ENCODE measurements at places on chromosomes 4 and X. TPM values are rescaled to one million over a fixed set of nuclear protein-coding genes. Genes with fewer than 3 reads are reported as not detected.

NAA10 gene
- total RNA-seq = 69.6 TPM

CHIC1 gene
- 10.6 TPM for total RNA-seq

GJB1 gene
- 1.1 TPM for total RNA-seq

EDNRA gene
- 1.1 TPM for total RNA-seq

NSG1 gene
- not detected for total RNA-seq

MAP7D2 gene
- total RNA-seq = 0.08 TPM

GCNA gene
- total RNA-seq = 0.48 TPM

RIBC1 gene
- 0.33 TPM for total RNA-seq

DNA sequence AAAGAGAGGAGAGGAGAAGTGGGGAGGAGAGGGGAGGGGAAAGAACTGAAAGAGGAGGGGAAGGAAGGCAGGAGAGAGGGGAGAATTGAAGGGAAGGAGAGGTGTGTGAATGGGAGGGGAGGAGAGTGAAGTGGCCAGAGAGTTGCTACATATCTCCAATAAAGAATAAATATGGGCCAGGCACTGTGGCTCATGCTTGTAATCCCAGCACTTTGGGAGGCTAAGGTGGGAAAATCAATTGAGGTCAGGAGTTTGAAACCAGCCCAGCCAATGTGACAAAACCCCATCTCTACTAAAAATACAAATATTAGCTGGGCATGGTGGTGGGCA, 482.4 kb downstream of the NAF1 start:
- H3K36me3 ChIP-seq = no peaks in the 10 kb centered on the region
- DNase-seq = no peak
- no peak overlapping the region for H3K27ac ChIP-seq
- no peak overlapping the region for H3K4me3 ChIP-seq
- H3K4me1 ChIP-seq = no peaks in the 10 kb centered on the region
- no peaks in the 10 kb centered on the region for H3K27me3 ChIP-seq

- H3K27me3 ChIP-seq = no peaks in the 10 kb centered on the region
- no peak for DNase-seq
- H3K36me3 ChIP-seq = no peaks in the 10 kb centered on the region
- H3K27ac ChIP-seq = no peak overlapping the region
- H3K4me1 ChIP-seq = no peaks in the 10 kb centered on the region
Measured at GRCh38 chrX:104318330-104319009, 63.7 kb upstream of the ESX1 start.

DNA sequence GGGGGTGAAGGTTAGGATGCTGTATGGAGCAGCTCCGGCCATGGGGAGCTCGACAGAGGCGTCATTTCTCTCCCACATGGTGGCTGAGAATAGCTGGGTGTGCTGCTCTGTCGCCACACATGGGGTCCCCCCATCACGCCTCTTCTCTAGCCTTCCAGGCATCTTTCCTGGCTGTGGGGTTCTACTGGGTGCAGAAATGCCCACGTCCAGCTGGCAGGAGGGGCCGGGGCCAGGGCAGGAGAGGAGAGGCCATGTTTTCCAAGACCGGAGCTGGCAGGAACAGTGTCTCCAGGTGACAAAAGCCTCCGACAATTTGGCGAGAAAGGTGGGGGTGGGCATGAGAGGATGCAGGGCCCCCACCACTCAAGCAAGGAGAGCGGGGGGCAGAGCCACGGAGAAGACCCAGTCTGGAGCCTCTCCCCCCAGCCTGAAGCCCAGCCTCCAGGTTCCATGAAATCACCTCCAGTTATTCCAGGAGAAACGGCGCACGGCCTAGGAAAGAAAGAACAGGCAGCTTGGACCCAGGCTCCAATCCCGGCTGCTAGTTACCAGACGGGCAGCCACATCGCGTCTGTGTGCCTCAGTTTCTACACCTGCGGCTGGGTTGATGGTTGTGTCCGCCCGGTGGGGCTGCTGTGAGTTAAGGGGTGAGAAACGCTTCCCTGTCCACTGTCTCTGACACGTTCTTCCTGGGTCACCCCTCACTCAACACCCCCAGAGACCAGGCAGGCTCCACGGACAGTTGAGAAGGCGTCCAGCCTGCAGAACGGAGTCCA, 27.4 kb upstream of the SPON2 start:
- no peak overlapping the region for H3K4me3 ChIP-seq
- H3K4me1 ChIP-seq = peaks cover 32% of the 10 kb centered on the region
- H3K27me3 ChIP-seq = no peaks in the 10 kb centered on the region
- no peaks in the 10 kb centered on the region for H3K36me3 ChIP-seq

GRCh38 chrX:150542846-150543229, 25.6 kb upstream of the MTM1 start:
- H3K27ac ChIP-seq = no peak overlapping the region
- H3K36me3 ChIP-seq = no peaks in the 10 kb centered on the region
- no peaks in the 10 kb centered on the region for H3K27me3 ChIP-seq
- DNase-seq = no peak
- no peaks in the 10 kb centered on the region for H3K4me1 ChIP-seq
- no peak overlapping the region for H3K4me3 ChIP-seq

DNA sequence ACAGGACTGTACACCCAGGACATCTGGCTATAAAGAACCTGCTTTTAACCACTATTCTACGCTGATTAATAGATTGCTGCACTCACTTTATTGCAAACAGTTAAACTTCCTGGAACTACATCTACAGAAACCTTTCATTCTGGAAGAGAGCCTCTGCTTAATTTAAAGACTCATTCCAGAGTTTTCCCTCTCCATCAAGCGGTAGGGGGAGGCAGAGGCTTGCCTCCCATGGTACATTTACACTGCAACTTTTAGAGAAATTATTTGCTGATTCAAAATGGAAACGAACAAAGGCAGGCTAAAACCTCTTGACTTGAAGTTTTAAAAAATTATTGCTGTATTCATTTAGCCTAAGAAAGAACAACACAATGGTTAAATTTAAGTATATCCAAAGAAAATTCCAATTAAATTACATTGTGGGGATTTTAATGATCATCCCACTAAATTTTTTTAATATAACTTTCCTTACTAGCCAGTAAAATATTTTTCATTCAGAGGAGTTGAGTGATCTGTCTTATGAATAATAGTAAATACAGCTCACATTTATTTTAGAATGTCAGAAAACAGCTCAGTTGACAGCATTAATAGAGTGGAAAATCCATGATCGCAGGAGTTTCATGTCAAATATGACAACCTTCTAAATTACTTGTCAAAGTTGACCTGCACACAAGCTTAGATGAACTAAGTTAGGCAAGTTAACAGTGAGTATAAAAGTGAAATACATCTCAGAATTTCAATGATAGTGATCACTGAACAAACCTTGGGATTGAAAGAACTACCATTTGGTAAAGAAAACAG, 46.3 kb upstream of the PCDH10 start:
- H3K4me1 ChIP-seq = no peaks in the 10 kb centered on the region
- no peak overlapping the region for H3K4me3 ChIP-seq
- H3K27ac ChIP-seq = no peak overlapping the region
- no peaks in the 10 kb centered on the region for H3K27me3 ChIP-seq
- H3K36me3 ChIP-seq = no peaks in the 10 kb centered on the region

GRCh38 chr4:28225050-28225449, 1364.4 kb downstream of the STIM2 start:
- peaks cover 8% of the 10 kb centered on the region for H3K4me1 ChIP-seq
- no peak overlapping the region for H3K27ac ChIP-seq
- H3K36me3 ChIP-seq = no peaks in the 10 kb centered on the region
- peak; percentile 27 for DNase-seq

GRCh38 chr4:5822619-5823018, 70.3 kb downstream of the CRMP1 start:
- H3K27me3 ChIP-seq = no peaks in the 10 kb centered on the region
- H3K27ac ChIP-seq = no peak overlapping the region
- peaks cover 48% of the 10 kb centered on the region for H3K36me3 ChIP-seq

- no peak for DNase-seq
- no peaks in the 10 kb centered on the region for H3K36me3 ChIP-seq
- H3K27me3 ChIP-seq = no peaks in the 10 kb centered on the region
Measured at GRCh38 chr4:46594661-46595060, 204.7 kb upstream of the GABRA2 start.

GRCh38 chrX:76971393-76972376, 475.5 kb upstream of the FGF16 start:
- no peak overlapping the region for H3K4me3 ChIP-seq
- no peak overlapping the region for H3K27ac ChIP-seq
- peaks cover 12% of the 10 kb centered on the region for H3K4me1 ChIP-seq
- peak; percentile 4 for DNase-seq

- H3K36me3 ChIP-seq = no peaks in the 10 kb centered on the region
- H3K27me3 ChIP-seq = no peaks in the 10 kb centered on the region
- no peak overlapping the region for H3K4me3 ChIP-seq
- no peak for DNase-seq
Measured at GRCh38 chr4:155722816-155723499, 35.9 kb upstream of the GUCY1B1 start.

- no peaks in the 10 kb centered on the region for H3K4me1 ChIP-seq
- DNase-seq = no peak
- no peak overlapping the region for H3K4me3 ChIP-seq
- H3K27me3 ChIP-seq = no peaks in the 10 kb centered on the region
- H3K27ac ChIP-seq = no peak overlapping the region
Measured at GRCh38 chr4:89725268-89725667, 111.7 kb downstream of the SNCA start.

GRCh38 chr4:105495667-105496066, 21.8 kb upstream of the PPA2 start:
- H3K27ac ChIP-seq = no peak overlapping the region
- H3K27me3 ChIP-seq = no peaks in the 10 kb centered on the region
- H3K4me3 ChIP-seq = no peak overlapping the region
- H3K4me1 ChIP-seq = no peaks in the 10 kb centered on the region
- no peaks in the 10 kb centered on the region for H3K36me3 ChIP-seq

GRCh38 chrX:63747331-63747730, 37.7 kb downstream of the ARHGEF9 start:
- DNase-seq = no peak
- no peaks in the 10 kb centered on the region for H3K27me3 ChIP-seq
- H3K36me3 ChIP-seq = no peaks in the 10 kb centered on the region
- no peak overlapping the region for H3K4me3 ChIP-seq
- H3K4me1 ChIP-seq = no peaks in the 10 kb centered on the region

- no peak overlapping the region for H3K4me3 ChIP-seq
- H3K36me3 ChIP-seq = no peaks in the 10 kb centered on the region
- peak; percentile 57 for DNase-seq
- no peak overlapping the region for H3K27ac ChIP-seq
Measured at GRCh38 chr4:69881173-69881773, 21.3 kb upstream of the SULT1E1 start.

GRCh38 chrX:107894038-107894437, 68.4 kb downstream of the MID2 start:
- no peak overlapping the region for H3K27ac ChIP-seq
- no peaks in the 10 kb centered on the region for H3K27me3 ChIP-seq
- H3K4me3 ChIP-seq = no peak overlapping the region
- H3K36me3 ChIP-seq = no peaks in the 10 kb centered on the region
- no peaks in the 10 kb centered on the region for H3K4me1 ChIP-seq

GRCh38 chrX:51487960-51488267, 8.5 kb downstream of the NUDT11 start:
- H3K4me1 ChIP-seq = peaks cover 11% of the 10 kb centered on the region
- no peak overlapping the region for H3K4me3 ChIP-seq
- H3K36me3 ChIP-seq = no peaks in the 10 kb centered on the region
- no peak for DNase-seq

DNA sequence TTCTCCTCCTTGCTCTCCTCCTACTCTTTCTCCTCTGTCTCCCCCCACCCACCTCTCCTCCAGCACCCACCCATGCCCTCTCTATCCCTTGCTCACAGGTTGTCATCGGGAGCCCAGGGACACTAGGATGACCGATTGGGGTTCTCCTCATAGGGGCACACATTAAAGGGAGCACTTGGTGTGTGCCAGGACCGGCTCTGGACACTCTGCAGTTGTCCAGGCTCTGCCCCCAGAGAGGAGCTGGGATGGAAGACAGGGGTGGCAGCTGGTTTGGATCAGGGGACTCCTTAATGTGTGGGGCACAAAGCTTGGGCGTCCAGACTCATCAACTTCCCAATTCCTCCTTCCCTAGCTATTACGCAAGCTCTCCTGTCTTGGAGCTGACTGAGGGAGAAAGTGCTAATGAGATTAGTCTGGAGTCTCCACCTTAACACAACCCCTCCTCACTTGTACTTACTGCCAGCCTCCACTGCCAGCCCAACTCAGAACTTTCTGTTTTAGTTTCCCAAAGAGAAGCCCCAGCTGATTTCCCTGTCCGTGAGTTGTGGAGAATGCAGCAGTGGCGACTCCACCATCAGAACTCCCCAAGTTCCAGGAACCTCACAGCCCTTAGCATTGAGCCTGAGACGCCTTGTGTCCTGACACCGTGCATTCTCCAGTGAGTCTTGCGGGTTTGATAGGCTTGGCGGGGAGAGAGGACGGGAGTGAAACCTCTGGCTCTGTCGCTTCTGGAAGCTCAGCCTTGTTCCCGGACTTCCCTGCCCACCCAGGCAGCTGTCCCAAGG, 52.2 kb downstream of the CXorf49B start:
- H3K27ac ChIP-seq = no peak overlapping the region
- H3K4me3 ChIP-seq = no peak overlapping the region
- H3K36me3 ChIP-seq = no peaks in the 10 kb centered on the region
- no peaks in the 10 kb centered on the region for H3K4me1 ChIP-seq

Data from SJCRH30 (cell line).